ENCODE measurements at places on chromosomes 12 and 14.
A peak's percentile ranks its signal among the peaks of the same experiment; 100 is the strongest.

GRCh38 chr12:3259973-3260372 lies 182.8 kb downstream of the TSPAN9 start:
- no peak overlapping the region for H3K4me3 ChIP-seq
- no peak overlapping the region for H3K27ac ChIP-seq
- DNase-seq, result no peak

DNA sequence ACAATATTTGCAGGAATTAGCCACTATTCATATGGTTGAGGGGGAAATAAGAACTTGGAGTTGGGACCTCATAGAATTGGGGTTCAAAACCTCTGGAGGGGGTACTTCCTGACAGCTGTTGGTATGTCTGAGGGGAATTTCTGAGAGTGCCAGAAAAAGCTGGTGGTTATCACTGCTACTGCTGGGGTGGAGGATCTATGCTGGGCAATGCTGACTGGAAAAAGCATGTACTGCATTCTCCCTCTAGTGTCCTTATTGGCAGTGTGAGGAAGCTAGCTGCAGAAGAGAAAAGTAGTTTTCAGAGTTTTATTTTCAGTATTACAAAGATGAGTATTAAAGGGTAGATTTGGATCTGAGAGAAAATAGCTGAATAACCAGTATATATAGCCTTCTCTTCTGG lies 88.8 kb downstream of the FUT8 start:
- H3K4me3 ChIP-seq, result no peak overlapping the region
- H3K27me3 ChIP-seq, result no peaks in the 10 kb centered on the region
- DNase-seq, result no peak
- H3K27ac ChIP-seq, result no peak overlapping the region
- H3K4me1 ChIP-seq, result peaks cover 7% of the 10 kb centered on the region

- H3K4me1 ChIP-seq, result peaks cover 2% of the 10 kb centered on the region
- H3K27me3 ChIP-seq, result peaks cover 5% of the 10 kb centered on the region
- no peak overlapping the region for H3K27ac ChIP-seq
- H3K4me3 ChIP-seq, result no peak overlapping the region
- H3K36me3 ChIP-seq, result no peaks in the 10 kb centered on the region
- DNase-seq, result no peak
Measured at GRCh38 chr12:114434341-114434740, 28.4 kb upstream of the TBX5 start.

- no peak overlapping the region for H3K4me3 ChIP-seq
- DNase-seq, result no peak
- H3K27ac ChIP-seq, result no peak overlapping the region
- peaks cover 5% of the 10 kb centered on the region for H3K36me3 ChIP-seq
- H3K27me3 ChIP-seq, result no peaks in the 10 kb centered on the region
Measured at GRCh38 chr12:130815028-130815741, 23.9 kb downstream of the STX2 start.

DNA sequence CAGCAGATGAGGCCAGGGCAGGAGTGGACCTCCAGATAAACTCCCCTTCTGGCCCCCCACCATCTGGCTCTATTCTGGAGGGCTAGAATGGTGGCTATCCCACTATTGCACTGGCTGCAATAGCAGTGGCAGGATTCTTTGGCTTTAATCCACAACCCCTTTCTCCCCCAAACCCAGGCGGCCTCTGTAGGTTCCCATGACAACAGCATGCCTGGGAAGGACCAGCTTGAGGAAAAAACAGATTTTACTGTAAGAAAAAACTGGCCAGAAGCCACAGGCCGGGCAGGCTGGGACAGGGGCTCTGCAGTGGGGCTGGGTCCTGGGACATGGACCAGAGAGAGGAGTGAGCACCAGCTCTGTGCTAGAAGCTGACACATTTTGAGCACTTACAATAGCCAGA lies 13.6 kb upstream of the ACVR1B start:
- no peaks in the 10 kb centered on the region for H3K4me1 ChIP-seq
- H3K36me3 ChIP-seq, result no peaks in the 10 kb centered on the region
- no peak for DNase-seq
- no peak overlapping the region for H3K27ac ChIP-seq

DNA sequence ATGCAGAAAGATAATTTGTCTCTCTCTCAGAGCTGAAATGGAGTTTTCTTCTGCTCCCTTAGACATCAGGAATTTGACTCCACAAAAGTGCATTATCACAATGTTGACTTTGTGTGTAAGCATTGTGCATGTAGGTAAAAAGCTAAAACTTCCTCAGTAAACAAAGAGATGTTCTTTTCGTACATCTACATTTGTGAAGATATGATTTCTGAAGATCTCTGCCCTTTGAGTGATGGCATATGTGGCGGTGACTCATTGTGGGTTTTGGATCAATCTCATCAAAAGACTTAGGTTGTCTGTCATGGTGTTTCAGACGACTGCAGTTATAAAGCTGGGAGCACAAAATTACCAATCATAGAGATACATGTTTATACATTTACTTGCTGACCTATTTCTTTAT lies 411.4 kb upstream of the LMO3 start:
- no peaks in the 10 kb centered on the region for H3K4me1 ChIP-seq
- H3K36me3 ChIP-seq, result no peaks in the 10 kb centered on the region
- no peaks in the 10 kb centered on the region for H3K27me3 ChIP-seq
- no peak overlapping the region for H3K4me3 ChIP-seq
- DNase-seq, result no peak

- DNase-seq, result no peak
- H3K27me3 ChIP-seq, result no peaks in the 10 kb centered on the region
- H3K27ac ChIP-seq, result no peak overlapping the region
- no peaks in the 10 kb centered on the region for H3K4me1 ChIP-seq
- H3K4me3 ChIP-seq, result peak overlapping the region; percentile 14
Measured at GRCh38 chr14:76473481-76474263, 97.7 kb downstream of the ESRRB start.

GRCh38 chr12:42141981-42142606 lies 2.6 kb downstream of the GXYLT1 start:
- H3K27me3 ChIP-seq, result no peaks in the 10 kb centered on the region
- DNase-seq, result no peak

DNA sequence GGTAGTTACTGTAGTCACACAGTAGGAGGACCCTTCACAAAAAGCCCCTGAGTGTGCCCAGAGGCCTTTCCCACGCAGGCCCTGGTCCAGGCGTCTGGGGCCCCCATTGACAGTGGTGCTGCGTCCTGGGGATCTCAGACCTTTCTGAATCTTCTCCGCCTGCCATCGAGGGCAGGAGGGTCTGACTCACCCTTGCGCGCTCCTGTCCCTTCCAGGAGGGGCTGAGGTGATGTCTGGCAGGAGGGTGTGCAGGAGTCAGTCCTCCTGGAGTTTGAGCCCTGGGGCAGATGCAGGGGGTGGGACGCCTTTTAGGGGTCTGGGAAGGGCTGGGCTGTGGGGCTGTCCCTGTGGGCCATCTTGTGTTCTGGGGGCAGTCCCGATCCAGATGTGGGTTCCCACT lies 386.8 kb downstream of the TMEM121 start:
- DNase-seq, result no peak
- H3K4me1 ChIP-seq, result no peaks in the 10 kb centered on the region
- no peak overlapping the region for H3K27ac ChIP-seq
- H3K27me3 ChIP-seq, result no peaks in the 10 kb centered on the region
